Right renal cortex interstitium (tissue), 3 donors: ENCODE measurements at places on chromosomes 6 and 20. TPM values are rescaled to one million over a fixed set of nuclear protein-coding genes. Genes with fewer than 3 reads are reported as not detected.

GRCh38 chr6:26421259-26422144 lies 18.8 kb upstream of the BTN3A3 start:
- DNase-seq = peak; percentile 89

GRCh38 chr6:83221889-83222479 lies 28.8 kb downstream of the RWDD2A start:
- DNase-seq = no peak

- DNase-seq = no peak
Measured at GRCh38 chr20:430091-430999, 22.2 kb downstream of the RBCK1 start.

DNA sequence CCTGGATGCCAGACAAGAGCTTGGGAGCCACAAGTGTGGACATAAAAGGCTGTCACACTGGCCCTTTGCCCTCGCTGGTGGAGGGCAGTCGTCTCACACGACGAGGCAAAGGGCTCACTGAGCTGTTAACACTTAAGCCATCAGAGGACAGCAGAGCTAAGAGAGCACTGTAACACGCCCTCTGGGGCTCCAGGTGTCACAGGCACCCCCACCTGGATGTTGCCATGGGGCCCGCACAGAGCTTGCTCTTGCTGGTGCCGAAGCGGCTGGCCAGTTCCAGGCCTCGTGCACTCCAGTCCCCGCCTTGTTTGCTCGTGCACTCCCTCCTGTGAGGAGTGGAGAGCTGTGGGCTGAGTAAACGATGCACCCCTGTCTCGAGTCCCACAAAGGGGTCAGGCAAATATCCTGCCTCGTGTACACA lies 37.4 kb downstream of the SLC35D3 start:
- DNase-seq = no peak

- DNase-seq = no peak
Measured at GRCh38 chr20:56406910-56407309, 5.2 kb upstream of the CASS4 start.

GRCh38 chr6:70130865-70131264 lies 172.0 kb downstream of the COL9A1 start:
- DNase-seq = no peak

The OPN5 gene
- 0.50 TPM for polyA plus RNA-seq

The CLVS2 gene
- polyA plus RNA-seq = 0.31 TPM

The MTFR2 gene
- 4.2 TPM for polyA plus RNA-seq
